ENCODE measurements at places on chromosomes 5 and 9.

- DNase-seq = no peak
These were observed 360 bp downstream of the KLF4 start for GRCh38 chr9:107489144-107489673.

DNA sequence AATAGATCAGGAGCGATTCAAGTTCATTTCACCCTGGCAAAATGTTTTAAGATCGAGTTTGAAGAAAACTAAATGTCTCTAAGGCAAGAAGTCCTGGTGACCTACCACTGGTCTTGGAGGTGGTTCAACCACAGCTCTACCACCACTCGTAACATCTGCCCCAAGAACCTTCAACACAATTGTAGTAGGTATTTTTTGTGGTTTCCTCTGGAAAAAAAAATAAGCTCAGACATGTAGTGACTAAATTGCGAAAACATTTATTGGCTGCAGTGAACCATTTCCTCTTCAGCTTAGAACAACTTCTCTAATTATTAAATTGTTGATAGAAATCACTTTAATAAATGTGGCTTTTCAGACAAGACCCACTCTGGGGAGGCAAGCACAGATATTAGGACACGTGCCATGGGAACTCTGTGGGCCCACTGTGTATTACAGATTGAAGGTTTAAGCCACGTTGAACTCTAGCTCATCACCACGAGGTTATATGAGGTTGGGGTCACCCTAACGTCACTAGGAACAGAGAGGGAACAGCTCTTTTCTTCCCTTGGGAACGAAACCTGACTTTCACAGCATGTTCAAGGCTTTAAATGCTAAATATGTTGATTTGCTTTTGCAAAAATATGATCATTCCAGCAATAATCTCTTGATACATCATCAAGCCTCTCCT lies 142.9 kb downstream of the HSD17B3 start:
- DNase-seq = no peak

- peak; percentile 56 for DNase-seq
These were observed 55.1 kb downstream of the C9orf152 start for GRCh38 chr9:110152704-110153374.

DNA sequence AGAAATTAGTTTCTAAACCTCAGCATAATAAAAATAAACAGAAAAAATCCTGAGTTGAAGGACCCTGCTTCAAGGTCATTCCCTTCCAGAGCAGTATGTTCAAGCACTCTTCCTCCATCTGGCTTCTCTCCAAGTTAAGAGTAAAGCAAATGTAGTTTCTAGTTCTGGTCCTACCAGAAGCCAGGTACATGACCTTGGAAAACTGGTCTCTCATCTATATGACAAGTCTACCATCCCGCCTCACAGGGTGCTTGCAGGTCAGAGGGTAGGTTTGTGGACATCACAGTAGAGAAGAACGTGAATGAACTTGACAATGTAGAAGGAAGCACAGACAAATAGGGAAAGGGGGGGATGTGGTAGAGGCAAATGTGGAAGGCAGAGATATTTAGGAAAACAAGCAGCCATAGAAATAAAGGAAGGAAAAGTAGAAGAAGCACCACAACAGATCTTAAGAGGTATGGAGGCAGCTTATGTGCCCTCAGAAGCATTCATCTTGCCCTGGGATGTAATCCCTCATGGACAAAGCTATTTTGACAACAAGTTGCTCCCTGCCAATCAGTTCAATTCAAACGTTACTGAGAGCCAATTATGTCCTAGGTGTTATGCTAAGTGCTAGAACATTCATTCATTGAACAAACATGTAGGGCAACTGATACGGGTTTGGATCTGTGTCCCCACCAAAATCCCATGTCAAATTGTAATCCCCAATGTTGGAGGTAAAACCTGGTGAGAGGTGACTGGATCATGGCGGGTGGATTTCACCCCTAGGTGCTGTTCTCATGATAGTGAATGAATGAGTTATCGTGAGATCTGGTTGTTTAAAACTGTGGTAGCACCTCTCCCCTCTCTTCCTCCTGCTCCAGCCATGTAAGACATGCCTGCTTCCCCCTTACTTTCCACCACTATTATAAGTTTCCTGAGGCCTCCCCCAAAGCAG lies 23.7 kb upstream of the CTNNAL1 start:
- DNase-seq = no peak

- peak; percentile 28 for DNase-seq
These were observed 8.1 kb downstream of the FAM193B start for GRCh38 chr5:177546258-177546741.

Measured in CD4-positive, alpha-beta T cell treated with Interleukin-1 beta for 1 hour (primary cell).